ENCODE measurements at places on chromosomes 2 and 18.
A peak's percentile ranks its signal among the peaks of the same experiment; 100 is the strongest.

GRCh38 chr2:43402452-43402937 is 176.1 kb upstream of the ZFP36L2 start:
- no peak for DNase-seq

DNA sequence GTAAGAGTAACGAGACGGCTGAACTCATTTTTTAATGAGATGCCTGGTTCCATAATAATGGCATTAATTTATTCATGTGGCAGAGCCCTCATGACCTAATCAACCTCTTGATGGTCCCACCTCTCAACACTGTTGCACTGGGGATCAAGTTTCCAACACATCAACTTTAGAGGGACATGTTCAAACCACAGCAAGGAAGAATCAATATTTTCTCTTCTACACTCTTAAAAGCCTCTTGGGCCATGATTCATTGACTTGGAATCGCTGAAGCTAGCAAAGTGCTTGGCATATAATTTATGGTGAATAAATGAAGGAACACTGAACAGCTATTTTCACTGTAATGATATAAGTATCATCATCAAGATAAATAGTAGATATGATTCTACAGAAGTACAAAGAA is 333.0 kb downstream of the TNS1 start:
- DNase-seq, result no peak

- no peak for DNase-seq
These were observed 78.8 kb downstream of the VIT start for GRCh38 chr2:36775261-36775660.

- DNase-seq, result no peak
These were observed 251.9 kb upstream of the CHAC2 start for GRCh38 chr2:53515435-53516332.

DNA sequence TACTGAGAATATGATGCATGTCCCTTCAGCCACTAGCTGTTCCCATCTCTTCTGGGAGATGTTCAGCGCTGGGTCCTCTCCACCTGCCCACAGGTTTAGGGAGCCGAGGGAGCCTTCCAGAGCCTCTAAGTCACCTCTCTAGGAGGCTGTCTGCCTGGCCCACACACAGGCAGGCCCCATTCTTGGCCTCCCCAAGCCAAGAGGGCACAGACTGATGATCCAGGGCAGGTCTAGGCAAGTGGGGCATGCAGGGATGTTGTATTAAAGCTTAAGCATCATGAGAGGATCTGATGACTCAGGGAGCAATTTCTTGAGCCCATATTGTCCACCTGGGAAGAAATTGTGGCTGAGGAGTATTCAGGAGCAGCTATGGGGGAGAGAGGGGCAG is 19.9 kb downstream of the TMSB10 start:
- DNase-seq, result no peak

DNA sequence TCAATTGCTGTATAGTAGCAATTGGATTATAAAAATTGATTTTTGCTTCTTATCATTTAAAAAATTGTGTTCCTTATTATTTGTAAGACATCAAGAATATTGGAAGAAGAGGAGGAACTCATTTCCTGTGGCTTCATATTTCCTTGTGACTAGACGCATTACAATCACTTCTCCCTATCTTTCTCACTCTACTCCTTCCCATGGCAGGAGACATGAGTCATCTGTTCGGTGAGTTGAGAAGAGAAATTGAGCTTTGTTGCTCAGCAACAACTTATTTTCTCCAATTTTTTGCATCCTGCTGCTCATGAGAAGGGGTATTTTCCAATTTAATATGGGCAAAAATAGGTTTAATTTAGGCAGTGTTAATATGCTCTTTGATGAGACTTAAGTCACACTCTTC is 1783.9 kb downstream of the SUCLG1 start:
- DNase-seq, result no peak

DNA sequence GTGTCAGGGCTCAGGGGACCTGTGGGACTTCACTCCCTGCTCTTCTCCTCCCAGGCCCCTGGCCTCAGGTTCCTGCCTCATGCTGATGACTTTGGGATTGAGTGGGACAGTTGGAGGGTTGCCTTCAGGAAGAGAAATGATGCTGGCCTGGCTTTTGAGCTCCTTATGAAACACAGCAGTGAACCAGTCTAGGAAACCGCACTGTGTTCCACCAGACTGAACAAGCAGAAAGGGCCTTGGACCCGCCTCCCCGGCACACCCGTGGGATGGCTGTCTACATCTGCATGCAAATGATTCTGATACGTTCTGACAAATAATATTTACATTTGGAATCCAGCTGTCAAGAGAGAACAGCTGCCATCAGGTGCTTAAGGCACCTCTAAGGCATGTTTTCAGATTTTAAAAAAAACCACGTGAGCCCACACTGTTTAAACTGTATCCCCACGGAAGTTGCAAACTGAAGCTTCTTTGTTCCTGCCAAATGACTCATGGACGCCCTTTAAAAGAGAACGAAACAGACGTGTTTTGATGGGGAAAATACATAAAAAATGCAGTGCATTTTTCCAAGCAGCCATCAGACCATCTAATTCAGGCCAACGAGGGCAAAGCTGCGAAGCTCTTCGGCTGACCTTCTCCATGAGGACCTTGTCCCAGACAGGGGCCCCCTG is 27.6 kb upstream of the ASAP2 start:
- no peak for DNase-seq

DNA sequence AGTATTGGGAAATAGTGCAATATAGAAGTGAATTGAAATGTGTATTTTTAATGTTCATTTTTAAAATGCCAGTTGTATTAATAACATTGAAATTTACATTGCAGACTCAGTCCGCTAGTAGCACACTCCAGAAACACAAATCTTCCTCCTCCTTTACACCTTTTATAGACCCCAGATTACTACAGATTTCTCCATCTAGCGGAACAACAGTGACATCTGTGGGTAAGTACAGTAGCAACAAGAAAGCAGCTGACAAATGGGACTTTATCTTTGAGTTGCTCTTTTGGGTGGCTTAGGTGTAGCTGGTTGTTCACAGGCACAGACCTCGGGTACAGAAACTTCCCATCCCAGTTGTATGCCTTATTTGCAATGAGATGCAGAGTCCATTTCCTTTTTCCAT is 118.2 kb upstream of the IL1R2 start:
- no peak for DNase-seq

DNA sequence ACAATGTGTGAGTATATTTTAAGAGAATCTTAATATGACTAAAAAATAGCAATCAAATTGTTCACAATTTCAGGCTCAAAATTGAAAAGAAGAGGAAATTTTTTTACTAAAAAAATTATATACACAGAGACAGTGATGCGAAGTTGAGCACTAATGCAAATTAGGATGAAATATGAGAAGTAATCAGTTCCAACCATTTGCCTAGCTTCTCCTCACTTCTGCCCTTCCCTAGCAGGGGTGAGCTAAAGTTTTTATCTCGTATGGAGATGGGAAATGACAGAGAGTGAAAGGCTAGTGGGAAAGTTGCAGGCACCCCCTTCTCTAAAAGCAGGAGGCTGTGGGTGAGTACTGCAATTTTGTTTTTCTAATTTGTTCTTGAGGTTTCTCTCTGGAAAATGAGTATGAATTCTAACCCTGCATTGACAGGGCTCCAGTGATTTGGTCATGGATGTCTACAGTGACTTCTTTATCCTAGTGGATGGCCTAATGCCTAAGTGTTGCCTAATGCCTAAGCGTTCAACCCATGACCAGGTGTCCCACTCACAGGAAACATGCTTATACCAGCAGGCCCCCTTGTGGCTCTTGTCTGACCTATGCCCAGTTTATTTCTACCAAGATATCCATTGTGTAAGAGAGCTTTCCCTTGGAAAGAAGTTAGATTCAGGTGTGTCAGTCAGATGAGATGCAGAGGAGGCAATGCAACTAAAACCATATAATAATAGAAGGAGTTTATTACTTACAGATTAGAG is 78.0 kb upstream of the HNMT start:
- DNase-seq, result no peak

GRCh38 chr2:96927405-96928171 is 57.7 kb upstream of the SEMA4C start:
- no peak for DNase-seq

DNA sequence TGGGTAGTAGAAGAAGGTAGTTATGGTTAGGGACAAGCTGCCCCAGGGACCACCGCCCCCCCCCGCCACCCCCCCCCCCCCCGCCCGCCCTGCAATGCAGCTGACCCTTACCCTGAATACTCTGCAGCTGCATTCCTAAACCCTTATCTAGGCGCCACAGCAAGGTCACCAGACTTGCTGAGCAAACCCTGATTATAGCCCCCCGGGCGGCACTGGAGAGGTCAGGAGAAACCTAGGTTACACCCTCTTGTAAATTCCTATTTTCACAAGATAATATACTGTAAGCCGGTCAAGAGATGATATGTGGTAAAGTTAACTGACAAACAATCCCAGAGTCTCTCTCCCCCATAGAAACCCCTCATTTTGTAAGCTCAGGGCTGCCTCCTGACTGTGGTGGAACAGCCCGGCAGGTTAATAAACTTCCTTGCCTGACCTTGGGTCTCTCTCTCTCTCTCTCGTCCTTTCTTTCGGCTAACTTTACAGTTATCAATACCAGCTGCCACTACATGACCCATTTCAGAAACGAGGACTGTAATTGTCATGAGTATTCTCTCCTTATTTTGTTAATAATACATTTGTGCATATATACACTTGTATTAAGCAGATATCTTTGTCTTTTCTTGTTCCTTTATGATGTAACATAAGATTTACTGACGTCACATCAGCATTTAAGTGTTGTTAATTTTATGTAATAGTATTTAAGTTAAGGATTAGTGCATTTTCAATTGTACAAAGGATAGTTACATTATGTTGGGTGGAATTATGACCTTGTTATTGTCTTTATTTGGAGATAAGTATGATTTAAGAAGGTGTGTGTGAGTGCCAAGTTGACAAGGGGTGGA is 22.8 kb upstream of the SMAD4 start:
- no peak for DNase-seq

- no peak for DNase-seq
These were observed 181.5 kb downstream of the KLHL29 start for GRCh38 chr2:23566241-23567142.

GRCh38 chr2:156023229-156023869 is 309.2 kb downstream of the NR4A2 start:
- no peak for DNase-seq

GRCh38 chr2:156341452-156342253 is 9.1 kb upstream of the NR4A2 start:
- DNase-seq, result peak; percentile 80

DNA sequence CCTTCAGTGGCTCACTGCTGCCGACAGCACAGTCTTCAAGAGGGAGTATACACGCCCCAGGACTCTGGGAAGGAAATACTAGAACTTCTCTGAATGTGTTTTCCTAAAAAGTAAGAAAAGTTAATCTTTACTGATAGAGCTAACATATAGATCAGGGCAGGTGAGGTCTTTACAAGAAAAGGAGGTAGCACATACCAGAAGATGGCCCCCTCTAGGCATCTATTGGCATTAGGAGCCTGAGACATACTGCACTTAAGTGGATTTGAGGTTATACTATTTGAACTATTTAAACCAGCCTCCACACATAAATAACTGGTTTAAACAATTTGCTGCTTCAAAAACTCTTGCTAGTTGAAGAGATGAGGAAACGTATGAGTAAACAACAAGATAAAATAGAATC is 406.1 kb downstream of the SETBP1 start:
- no peak for DNase-seq

DNA sequence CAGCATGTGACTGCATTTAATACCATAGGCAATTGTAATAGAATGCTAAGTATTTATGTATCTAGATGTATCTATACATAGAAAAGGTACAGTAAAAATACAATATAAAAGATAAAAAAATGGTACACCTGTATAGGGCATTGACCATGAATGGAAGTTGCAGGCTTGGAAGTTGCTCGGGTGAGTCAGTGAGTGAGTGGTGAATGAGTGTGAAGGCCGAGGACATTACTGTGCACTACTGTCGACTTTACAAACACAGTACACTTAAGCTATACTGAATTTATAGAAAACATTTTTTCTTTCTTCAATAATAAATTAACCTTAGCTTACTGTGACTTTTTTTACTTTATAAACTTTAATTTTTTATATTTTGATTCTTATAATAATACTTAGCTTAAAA is 8.9 kb downstream of the DIS3L2 start:
- DNase-seq, result no peak

DNA sequence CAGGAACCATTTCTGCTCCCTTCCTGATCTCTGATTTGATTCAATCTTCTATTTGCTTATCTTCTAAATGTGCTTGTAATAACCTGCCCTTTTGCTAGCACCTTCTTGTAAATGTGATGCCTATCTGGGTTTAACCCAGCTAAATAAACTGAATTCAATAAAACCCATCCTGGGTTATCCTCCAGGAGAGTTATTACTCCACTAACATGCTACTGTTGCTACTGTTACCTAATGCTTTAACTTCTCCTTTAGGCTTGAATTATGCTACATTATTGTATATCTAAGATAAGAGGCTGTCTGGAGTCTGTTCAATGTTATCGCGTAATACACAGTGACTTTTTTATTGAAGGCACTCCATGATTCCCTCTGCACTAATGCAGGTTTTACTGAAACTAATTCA is 206.5 kb upstream of the CTAGE1 start:
- DNase-seq, result no peak

- peak; percentile 17 for DNase-seq
These were observed 56.7 kb upstream of the MSTN start for GRCh38 chr2:190119257-190119656.

DNA sequence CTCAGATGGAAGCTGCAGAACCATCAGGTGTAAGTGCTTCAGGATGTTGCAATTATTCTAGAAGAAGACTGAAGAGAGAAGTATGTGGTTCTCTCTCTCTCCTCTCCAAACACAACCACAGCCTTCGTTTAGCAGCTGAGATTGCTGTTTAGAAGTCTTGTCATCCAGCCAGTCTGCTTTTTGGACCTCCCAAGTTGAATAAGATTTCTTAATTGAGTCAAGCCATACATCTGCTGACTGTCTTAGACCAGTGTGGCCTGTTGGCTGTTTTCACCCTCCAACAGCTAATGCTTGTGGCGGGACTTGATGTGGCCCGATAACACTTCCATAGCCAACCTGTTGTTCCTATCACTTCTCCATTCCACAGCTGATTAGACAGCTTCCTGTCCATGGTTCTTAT is 91.3 kb upstream of the TMEM17 start:
- DNase-seq, result no peak

- no peak for DNase-seq
These were observed 56.0 kb upstream of the PXDN start for GRCh38 chr2:1800306-1800705.

DNA sequence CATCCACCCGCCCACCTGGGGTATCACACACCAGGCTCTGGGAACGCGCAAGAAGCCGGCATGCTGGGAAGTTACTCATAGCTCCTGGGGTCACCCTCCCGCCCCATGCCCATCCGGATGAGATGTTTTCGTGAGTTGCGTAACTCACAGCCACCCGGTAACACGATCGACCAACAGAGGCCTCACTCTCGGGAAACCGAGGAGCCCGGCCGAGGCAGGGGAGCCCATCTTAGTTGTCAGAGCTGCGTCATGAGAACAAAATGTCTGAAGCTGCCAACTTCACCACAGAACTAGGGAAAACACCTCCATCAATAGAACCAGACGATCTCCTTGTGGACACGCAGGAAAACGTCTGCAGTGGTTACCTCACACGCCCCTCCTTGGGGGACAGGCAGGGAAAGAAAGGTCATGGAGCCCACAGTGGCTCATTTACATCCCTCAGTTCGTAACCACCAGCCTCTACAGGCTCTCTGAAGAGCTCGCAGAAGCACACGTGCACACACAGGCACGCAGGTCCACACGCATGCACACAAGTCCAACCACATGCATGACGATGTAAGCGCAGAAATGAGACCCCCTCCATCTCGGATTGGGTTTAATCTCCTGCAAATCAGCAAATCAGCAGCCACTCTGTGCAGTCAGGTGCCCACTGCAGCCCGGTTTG is 26.2 kb downstream of the ADI1 start:
- DNase-seq, result no peak

Data from hematopoietic multipotent progenitor cell treated with erythropoietin and hydrocortisone succinate and interleukin-3 and kit ligand, for 15 days (in vitro differentiated cells).